Lower lobe of right lung (tissue), 2 donors: ENCODE measurements at places on chromosomes 4 and X.

GRCh38 chr4:78566834-78567499 is 15.4 kb downstream of the ANXA3 start:
- DNase-seq, result no peak

DNA sequence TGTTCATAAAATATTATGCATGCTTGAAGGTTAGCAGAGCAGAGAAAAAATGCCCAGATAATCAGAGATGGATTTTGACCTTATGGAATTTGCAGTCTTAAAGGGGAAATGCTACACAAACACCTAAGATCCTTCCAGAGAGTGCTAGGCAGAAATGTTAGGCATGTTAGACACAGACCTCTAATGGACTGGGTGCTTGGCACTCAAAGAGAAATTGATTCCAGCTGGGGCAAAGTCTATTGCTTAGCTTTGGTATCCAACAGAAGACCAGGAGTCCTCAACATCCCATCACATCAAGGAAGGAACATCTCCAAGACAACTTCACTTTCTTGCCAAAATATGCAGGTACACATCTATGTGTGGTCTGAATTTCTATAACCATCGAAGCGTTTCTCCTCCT is 32.2 kb upstream of the PPARGC1A start:
- DNase-seq, result no peak

DNA sequence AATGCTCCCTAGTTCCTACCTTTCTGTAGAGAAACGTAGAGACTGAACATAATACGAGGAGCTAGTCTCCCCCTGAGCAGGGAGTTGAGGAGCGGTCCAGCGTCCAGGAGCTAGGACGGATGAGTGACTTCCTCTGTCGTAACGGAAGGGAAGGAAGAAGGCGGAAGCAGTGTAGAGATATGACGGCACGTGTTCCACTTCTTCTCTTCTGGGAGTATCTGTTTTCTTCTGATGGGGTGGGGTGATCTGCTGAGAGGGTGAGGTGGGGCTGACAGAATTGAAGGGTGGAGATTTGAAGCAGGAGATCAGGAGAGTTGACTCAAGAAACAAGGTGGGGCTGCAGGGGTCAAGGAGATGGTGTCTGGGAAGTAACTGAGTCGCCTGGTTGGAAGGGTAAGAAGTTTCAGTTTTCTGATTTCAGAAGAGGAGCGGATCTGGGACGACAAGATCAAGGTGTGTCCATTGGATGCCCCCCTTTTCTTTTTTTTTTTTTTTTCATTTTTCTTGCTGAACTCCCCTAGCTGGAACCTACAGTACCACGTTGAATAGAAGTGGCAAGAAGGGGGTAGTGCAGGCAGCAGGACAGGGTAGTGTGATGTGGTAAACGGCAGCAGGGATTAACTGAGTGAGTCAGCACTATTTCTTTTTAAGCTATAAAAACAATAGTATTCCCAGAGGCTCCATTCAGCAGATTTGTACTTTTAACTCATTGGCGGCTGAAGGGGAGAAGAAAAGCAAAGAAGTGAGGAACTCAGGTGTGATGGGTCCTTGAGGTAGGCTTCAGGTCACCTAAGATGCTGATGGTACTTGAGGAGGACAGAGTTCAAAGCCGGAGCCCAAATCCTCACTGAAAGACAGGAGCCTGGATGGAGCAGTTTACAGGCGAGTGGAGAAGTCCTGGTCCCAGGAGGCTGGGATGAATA is 50.8 kb upstream of the SETD7 start:
- no peak for DNase-seq

DNA sequence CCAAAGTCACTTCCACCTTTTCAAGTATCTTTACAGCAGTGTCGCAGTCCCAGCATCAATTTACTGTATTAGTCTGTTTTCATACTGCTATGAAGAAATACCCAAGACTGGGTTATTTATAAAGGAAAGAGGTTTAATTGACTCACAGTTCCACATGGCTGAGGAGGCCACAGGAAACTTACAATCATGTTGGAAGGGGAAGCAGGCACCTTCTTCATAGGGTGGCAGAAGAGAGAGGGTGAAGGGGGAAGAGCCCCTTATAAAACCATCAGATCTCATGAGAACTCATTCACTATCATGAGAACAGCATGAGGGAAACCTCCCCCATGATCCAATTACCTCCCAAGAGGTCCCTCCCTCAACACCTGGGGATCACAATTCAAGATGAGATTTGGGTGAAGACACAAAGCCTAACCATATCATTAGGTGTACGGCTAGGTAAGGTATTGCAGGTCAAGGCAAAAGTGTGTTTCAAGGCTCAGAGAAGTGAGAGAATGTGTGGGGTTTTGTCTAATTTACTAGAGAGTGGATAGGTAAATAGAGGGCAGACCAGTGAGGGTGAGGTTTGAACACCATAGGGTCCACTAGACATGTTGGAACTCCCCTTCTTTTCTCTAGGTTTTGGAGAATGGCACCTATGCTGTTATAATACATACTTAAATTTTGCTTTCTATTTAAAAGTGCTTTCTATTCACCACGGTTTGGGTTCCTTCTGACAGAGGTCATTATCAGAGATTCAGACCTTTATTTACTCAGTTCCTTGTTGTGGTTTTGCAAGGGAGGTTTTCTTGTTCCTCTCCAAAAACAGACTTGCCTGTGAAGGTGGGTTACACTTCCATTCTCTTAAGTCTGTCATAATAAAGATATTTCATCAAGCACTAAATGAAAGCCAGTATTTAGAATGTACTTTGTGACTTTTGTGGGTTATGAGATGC is 186.6 kb downstream of the CPEB2 start:
- DNase-seq, result no peak

- DNase-seq, result no peak
Measured at GRCh38 chr4:2485956-2486355, 17.1 kb downstream of the RNF4 start.

- DNase-seq, result no peak
Measured at GRCh38 chr4:6097581-6097980, 79.3 kb upstream of the C4orf50 start.

DNA sequence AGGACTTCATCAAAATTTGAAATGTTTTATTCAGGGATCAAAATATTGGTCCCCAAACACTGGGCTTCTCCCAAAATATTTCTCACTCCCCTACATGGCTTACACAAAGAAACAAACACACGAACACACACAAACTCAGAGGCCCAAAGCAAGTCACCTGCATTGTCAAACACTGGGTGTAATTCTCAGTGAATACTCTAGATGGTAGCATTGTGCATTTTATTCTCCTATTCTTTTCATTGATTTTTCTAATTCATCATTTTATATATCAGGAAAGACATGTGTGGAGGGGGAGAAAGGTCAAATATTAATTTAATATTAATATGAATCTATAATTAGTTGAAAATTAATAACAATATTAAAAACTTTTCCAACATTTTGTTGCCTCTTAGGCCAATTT is 72.3 kb upstream of the TNMD start:
- DNase-seq, result no peak

DNA sequence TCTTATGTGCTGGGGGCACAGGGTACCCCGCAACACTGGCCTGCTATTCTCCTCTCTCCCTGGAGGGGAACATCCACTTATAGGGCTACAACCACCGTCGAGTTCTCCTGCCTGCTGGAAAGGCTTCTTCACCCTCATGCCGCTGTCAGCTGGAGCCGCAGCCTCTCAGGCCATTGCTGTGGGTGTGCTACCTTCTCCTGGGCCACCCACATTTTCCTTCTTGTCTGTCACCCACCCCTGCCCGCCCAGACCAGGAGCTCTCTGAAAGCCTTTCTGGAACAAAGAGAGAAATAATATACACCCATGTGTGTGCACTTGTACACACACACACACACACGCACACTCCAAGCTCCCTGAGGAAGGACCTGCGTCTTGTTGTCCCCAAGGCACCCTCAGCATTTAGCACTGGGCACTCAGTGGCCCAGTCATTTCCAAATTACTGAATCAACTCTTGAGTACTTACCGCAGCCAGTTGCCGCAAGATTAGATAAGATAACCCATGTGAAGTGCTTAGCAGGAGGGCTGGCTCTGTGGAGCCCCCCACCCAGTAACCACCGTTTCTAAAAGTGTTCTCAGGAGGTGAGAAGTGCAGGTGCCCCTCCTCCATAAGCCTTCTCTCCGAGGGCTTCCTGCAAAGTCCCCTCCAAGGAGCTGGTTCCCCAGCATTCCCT is 50.2 kb downstream of the CPZ start:
- peak; percentile 10 for DNase-seq

GRCh38 chrX:148135738-148136137 is 154.6 kb downstream of the FMR1NB start:
- no peak for DNase-seq

- DNase-seq, result no peak
Measured at GRCh38 chr4:41331224-41331623, 74.5 kb downstream of the UCHL1 start.

- no peak for DNase-seq
Measured at GRCh38 chr4:82293304-82293703, 80.5 kb downstream of the HNRNPD start.

GRCh38 chr4:125519371-125520146 is 204.8 kb downstream of the FAT4 start:
- DNase-seq, result no peak

DNA sequence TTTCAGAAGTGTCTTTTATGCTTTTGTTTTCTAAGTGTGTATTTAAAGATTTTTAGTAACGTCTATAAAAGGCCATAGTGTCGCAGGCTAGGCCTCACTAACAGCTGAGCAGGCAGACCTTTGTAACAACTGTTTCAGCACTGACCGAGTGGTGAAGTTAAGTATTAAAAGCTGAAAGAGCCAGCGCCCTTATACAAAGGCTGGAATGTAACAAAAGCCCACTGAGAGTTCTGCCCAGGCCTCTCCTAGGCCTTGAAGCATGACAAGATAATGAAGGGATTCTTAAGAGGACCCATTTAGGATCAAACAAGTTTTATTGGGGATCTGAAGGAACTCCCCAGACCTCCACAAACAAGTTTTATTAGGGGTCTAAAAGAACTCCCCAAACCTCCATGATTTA is 722.5 kb upstream of the PRKX start:
- no peak for DNase-seq

DNA sequence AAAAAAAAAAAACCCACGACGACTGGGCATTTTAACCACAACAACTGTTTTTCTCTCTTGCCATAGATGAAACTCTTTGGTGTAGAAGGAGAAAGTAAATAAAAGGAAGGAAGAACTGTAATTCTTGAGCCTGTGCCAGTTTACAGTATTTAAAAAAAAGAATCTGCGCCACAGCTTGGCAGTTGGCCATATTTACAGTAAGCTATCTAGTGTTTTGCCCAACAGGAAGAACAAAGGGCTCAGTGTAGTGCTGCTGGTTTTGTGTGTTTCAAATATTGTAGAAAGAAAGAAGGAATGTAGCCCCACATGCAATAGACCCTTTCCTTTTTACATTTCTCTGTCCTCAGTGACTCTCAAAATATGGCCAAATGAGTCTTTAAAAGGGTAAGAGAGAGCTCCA is 66.1 kb downstream of the NR3C2 start:
- DNase-seq, result no peak

DNA sequence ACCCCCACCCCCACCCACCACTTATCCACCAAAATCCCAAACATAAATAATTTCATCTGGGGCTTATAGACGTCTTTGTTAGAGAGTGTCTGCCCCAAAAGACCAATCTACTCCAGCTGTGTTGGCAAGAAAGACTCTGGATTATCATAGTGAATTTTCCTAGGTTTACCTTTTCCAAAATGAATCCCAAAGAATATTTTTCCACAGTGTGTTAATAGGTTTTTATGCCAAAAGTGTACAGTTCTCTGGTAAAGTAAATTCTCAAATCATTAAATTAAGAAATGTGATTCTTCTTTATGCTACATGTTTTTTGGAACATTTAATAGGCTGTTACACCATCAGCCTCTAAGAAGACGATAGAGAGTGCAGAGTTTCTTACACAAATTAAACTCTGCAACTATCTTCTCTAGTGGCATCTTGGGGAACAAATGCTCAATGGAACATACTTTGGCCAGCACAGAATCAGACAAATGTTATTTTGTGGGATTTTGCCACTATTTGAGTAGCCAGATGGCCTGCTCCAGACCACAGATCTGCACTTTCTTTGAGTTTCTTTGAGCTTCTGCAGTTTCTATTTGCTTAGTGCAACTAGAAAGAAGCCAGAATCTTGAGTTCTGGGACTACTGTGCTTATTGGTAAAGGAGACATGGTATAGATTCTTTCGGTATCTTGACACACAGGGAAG is 206.0 kb downstream of the KIT start:
- no peak for DNase-seq

DNA sequence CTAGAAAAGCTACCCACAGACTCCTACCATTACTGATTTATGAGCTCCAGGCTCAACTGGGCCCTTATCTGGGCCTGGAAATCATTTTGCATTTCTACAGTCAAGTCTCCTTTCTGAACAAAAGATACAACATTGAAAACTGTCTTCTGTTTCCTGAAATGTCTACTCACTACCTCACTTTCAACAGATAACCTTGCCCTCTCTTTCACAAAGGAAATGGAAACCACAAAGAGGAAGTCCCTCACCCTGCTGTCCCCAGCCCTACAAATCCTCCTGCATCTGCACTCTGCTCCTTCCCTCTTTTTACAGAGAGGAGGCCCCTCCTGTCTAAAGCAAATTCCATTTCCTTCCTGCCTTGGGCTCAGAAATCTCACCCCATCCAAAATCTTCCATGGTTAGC is 24.8 kb upstream of the CYBB start:
- no peak for DNase-seq

DNA sequence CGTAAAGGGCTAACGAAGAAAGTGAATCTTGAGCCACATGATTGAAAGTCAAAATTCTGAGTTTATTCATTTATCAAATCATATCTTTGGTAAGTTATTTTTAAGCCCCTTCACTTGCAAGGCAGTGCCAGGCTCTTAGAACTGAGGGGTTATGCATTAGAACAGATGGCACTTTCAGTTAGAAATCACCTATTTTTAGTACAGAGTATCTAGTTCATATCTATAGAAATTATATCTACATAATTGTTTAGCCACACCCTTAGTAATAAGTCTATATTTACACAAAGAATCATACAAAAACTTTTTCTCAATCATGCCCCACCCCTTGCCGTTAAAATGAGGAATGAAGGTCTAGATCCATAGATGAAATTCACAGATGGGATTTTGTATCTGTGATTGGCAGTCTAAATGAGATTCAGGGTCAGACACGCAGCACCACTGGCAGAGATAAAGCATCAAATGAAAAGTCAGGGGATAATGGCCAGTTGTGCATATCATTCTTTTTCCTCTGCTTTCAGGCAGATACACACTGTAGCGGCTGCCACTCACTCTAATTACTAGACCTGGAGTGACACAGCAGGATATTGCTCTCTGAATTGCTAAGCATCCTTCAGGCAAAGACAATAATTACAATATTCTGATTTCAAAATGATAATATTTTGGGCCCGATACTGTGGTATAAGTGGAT is 440.5 kb downstream of the MAPK10 start:
- no peak for DNase-seq
